ENCODE measurements at places on chromosomes 6 and 20.

GRCh38 chr20:709423-709822 is 33.8 kb upstream of the SCRT2 start:
- DNase-seq: no peak

GRCh38 chr20:45058168-45058850 is 42.6 kb downstream of the KCNS1 start:
- no peak for DNase-seq

DNA sequence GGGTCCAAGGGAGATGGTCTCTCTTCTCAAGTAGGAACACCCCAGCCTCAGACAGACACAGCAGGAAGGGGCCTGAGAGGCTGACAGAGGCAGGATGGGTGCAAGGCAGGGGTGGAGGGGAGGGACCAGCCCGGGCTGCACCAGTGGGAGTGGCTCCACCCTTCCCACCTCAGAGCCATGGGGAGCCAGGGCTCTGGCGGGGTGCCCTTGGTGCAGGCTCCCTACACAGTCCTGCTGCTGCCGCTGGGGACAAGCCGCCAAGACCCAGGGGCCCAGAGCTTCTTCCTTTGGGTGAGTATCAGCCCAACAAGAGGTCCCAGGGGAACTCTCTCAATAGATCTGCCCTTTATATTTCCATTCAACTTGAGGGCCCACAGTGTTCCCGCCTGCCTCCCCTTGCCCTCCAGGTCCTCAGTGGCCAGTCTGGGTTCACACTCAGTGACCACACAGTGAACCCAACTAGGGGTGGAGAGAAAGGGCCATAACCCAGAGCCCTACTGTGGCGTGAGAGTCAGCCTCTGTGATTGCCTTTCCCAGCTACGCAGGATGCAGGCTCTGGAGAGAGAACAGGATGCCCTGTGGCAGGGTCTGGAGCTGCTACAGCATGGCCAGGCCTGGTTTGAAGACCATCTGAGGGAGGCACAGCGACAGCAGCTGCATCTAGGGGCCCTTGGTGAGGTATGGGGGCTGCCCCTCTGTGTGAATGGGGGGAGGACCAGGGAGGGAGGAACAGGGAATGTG is 592 bp downstream of the SAPCD1 start:
- no peak for DNase-seq

DNA sequence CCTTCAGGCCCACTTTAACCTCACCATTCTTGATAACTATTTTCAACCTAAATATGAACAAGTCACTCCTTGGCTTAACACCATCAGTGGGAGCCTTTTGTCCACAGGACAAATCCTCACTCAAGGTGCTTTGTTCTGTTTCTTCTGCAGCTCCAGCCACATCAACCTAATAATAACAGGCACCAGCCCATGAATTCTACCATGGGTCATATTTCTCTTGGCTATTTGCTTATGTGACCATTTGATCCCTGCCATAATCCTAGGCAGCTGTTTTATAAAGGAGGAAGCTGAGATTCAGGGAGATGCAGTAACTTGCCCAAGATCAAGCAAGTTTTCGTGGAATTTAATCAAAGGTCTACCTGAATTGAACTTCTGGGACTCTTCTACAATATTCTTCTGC is 561.3 kb downstream of the DHX35 start:
- no peak for DNase-seq

- no peak for DNase-seq
These were observed 59.0 kb upstream of the CCDC167 start for GRCh38 chr6:37558646-37559045.

DNA sequence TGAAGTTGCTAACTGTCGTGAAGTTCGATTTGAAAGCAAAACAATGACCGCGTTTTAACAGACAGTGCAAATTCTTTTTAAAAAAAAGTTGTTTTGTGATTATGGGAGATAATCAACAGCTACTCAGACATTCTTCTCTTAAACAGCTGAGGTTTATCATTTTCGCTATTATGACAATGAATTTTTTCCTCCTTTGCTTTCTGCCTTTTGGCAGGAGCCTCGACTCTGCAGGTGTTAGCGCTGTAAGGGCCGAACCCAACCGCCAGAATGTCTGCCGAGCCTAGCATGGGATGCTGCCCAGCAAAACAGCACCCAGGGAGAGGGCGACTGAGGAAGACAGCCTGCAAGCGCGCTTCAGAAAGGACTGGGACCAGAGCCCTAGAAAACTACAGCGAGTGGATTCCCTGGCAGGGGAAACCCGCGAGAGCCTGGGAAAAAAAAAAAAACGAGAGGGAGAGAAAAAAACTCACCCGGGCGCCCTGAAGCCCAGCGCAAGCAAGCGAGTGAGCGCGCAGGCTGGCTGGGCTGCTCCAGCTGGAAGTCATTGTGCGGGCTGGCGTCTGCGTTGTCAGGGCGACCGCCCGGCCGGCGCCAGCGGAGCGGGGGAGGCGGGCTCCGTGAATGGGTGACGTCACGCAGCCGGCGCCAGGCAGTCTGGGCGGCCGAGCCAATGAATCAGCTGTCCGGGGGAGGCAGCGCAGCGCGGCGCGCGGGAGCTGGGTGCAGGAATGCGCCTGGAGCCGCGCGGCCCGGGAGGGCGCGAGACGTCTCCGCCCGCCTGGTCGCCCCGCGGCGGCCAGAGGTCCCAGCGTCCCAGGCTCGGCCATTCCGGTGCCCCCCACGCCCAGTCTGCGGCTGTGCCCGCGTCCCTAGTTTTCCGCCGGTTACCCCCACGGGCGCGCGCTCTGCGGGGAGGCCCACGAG is 32.7 kb upstream of the ID4 start:
- DNase-seq: no peak

DNA sequence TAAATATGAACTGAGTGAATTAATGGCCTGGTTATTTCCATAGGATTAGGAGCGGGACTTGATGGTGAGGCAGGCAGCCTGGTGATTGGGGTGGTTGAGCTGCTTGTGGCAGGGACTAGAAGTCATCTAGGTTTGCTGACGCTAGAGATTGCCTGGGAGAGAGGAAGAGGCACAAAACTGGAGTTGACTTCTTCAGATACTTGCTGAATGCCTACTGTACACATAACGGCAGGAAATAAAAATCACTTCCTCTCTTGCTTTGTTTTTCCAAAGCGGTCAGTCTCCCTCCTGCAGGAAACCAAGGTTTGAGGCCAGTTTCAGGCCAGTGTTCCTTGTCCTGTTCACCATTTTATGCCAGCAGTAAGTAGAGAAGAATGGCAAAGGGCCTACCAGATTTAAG is 36.7 kb upstream of the MYLIP start:
- no peak for DNase-seq
